ENCODE measurements at places on chromosomes 1 and 21. TPM values are rescaled to one million over a fixed set of nuclear protein-coding genes. Genes with fewer than 3 reads are reported as not detected.

DNA sequence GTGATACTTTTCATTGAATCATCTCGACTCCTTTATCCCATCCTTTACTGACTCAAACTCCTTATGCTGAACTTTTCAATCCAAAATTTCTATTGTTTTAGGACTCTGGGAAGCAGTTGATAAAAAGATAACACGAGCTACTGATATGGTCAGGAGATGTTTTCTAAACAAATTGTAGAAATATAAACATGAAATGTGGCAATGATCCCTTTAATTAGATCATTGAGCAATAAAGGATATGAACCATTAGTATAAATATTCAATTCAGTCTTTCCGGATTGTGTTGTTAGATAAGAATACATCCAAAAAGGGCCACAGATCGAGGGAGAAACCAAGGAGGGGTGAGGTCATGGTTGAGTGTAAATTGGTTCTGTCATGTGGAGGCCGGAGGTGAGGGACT is 88.4 kb downstream of the NID1 start:
- peaks cover 9% of the 10 kb centered on the region for H3K4me1 ChIP-seq
- no peak overlapping the region for H3K27ac ChIP-seq
- no peaks in the 10 kb centered on the region for H3K27me3 ChIP-seq
- DNase-seq, result no peak

DNA sequence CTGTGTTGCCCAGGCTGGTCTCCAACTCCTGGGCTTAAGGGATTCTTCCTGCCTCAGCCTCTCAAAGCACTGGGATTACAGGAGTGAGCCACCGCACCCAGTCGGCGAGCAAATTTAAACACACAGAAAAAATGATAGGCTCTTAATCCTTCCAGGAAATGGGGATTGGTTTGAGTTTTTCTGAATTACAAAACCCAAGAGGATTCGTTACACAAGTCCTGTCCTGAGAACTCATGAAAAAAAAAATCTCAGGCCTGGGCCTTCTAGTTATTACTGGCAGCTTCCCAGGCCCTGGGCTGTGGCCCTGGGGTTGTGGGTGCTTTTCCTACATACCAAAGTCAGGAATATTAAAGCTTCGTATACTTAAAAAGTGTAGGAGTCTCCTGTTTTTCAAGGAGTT is 6.3 kb upstream of the IFNGR2 start:
- no peaks in the 10 kb centered on the region for H3K36me3 ChIP-seq
- no peak overlapping the region for H3K4me3 ChIP-seq
- DNase-seq, result no peak
- no peaks in the 10 kb centered on the region for H3K4me1 ChIP-seq
- no peaks in the 10 kb centered on the region for H3K27me3 ChIP-seq

Gene KCNH1
- not detected for total RNA-seq

Gene OR2L5
- total RNA-seq, result not detected

DNA sequence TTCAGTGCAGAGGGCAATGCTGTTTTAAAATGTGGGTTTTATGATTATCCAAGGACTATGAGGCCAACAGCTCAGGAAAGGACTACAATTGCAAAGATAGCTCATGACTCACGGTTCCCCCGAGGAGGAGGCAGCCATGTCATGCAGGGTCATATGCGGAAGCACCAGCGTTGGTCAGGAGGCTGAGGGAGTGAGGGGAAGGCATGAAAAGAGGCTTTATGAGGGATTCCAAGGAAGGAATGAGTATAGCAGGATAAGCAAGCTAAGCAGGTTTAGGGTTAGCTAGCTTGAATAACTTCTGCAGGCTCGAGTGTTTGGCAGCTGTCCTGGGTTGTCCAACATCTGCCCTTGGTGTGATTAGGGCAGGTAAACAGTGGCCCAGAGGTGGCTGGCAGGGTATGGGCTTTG is 495.1 kb downstream of the SETD4 start:
- no peak overlapping the region for H3K27ac ChIP-seq
- H3K27me3 ChIP-seq, result no peaks in the 10 kb centered on the region
- no peaks in the 10 kb centered on the region for H3K4me1 ChIP-seq
- no peak overlapping the region for H3K4me3 ChIP-seq

GRCh38 chr1:39360731-39361130 is 130.7 kb upstream of the BMP8A start:
- H3K27ac ChIP-seq, result no peak overlapping the region
- no peaks in the 10 kb centered on the region for H3K27me3 ChIP-seq
- H3K4me3 ChIP-seq, result no peak overlapping the region
- peaks cover 61% of the 10 kb centered on the region for H3K36me3 ChIP-seq

DNA sequence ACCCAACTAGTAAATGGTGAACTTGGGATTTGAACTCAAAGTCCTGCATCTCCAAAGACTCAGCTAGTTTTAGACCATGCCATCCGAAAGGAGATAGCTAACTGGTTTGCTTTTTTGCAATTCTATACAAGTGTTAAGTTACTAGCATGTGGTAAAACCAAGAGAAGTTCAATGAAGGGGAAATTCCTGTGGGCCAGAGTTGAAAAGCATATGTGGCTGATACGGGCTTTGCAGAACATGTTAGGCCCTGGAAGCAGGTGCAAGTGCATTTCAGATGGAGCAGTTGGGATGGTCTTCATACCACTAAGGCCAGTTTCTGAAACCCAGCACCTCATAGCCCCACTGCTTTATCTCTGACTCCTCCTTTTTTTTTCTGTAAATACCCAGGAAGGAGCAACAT is 620.9 kb downstream of the PLPP3 start:
- no peak overlapping the region for H3K4me3 ChIP-seq
- no peak overlapping the region for H3K27ac ChIP-seq
- H3K27me3 ChIP-seq, result no peaks in the 10 kb centered on the region
- H3K4me1 ChIP-seq, result no peaks in the 10 kb centered on the region

All from liver (tissue), 10 donors.